ENCODE measurements at places on chromosomes 16 and 17.

DNA sequence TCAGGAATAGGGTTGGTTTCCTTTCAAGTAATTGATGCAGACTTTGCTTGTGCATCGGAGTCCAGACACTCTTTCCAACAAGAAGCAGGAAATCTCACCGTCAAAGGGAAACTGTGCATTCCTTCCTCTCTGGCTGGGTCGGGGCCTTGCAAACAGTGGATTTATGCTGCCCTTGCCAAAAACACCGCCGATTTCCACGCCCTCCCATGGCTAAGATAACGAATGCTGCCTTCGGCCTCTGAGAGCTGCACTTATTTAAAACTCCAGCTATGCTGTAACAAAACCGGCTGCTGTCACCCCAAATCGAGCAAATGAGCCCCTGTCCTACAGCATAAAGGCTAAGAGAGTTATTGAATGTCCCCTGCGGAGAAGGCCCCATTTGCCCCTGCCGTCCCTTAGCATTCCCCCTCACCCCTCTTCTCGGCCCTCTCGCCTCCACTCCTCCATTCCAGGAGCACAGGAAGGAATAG lies 275.5 kb upstream of the IRX5 start:
- no peak for DNase-seq

DNA sequence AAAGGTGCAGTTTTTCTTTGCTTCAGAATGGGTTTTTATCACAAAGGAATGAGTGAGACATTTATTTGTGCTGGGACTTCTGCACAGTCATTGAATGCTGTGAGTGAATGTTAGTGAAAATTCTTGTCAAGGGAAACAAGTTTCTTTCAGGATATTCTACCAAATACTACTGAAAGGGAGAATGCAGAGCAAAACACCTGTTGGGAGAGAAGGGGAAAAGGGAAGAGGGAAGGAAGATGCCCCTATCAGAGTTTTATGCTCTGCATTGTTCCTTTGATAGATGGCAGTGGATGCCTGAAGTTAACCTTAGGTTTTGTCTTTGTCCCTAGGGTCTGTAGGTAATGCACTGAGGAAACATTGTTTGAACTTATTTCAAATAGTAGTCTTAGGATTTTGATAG lies 3.1 kb downstream of the GGNBP2 start:
- no peak for DNase-seq

DNA sequence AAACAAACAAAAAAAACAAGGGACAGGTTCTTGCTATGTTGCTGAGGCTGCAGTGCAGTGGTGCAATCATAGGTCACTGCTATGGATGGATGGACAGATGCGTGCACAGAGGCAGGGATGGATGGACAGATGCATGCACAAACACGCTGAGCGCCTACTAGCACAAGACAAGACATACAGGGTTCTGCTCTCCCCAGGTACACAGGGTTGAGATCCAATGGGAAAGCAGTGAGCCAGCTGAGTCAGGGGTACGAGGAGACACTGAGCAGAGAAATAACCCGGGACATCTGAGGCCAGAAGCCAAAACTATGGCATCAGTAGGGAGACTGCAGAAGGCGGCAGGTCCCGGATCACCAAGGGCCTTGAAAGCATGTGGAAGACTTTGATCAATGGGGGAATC lies 6.2 kb downstream of the IL32 start:
- no peak for DNase-seq

DNA sequence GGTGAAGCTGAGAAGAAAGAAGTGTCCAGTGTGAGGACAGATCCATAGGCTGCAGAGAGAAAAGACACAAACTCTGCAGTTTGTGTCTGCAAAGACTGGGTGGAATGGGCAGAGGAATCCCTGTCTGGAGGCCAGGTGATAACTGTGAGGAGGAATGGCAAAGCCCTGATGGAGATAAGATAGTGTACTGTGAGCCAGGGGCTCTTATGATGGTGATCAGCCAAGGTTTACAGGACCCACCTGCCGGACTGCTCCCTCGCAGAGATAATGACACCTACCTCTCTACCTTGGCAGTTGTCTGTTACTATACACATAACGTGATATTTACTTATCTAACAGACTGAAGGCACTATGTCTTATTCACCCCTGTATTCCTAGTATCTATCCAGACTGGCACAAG lies 92.6 kb upstream of the ASIC2 start:
- no peak for DNase-seq

GRCh38 chr16:5393070-5393469 lies 295.5 kb upstream of the EEF2KMT start:
- no peak for DNase-seq

- no peak for DNase-seq
These were observed 183.9 kb downstream of the HAPSTR1 start for GRCh38 chr16:9275377-9275776.

DNA sequence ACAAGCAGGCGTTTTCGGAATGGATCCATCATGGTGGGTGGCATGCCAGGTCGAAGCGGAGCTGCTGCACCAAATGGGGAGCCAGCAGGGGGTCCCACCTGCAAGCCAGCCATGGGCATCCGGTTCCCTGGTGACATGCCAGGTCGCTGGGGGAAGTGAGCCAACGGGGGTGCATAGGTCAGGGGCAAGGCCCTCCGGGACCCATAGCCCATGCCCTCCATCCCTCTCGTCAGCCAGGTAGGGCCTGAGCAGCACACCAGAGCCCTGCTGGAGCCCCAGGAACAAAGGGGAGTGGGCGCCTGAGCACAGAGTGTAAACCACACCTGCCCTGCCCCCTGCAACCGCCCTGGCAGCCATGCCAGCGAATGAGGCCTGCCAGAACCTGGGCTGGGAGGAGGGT lies 5.0 kb downstream of the SMARCD2 start:
- no peak for DNase-seq

DNA sequence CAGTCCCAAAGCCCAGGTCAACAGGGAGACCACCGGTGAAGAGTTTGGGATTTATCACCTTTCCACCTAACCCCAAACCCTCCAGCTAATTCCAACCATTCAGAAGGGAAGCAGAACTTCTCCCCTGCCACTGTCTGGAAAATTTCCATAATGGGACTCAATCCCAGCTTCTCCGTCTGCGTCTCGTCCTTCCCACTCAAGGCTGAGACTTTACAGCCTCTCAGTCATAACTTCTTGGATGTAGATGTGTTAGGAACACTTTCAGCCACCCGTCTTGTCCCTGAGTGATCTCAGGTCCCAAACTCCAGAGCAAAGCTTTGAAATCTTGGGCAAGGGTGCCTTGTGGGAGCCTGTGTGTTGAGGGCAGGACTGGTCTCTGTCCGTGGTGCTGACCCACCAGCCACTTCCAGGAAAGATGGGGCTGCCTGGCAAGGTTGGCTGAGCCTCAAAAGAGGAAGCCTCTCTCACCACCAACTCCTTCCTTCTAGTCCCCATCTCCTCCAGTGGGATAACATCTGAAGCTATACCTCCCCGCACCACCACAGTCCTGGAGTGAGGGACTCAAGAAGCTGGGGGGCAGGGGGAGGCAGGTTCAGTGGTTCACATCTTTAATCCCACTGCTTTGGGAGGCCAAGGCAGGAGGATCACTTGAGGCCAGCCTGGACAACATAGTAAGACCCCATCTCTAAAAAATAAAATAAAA lies 9.3 kb downstream of the GAS2L2 start:
- no peak for DNase-seq

GRCh38 chr16:70472786-70473433 lies 18.5 kb downstream of the FCSK start:
- no peak for DNase-seq

GRCh38 chr17:49886036-49886435 lies 38.2 kb upstream of the TAC4 start:
- DNase-seq = no peak

GRCh38 chr17:51814521-51814920 lies 344.0 kb downstream of the CA10 start:
- DNase-seq = no peak

DNA sequence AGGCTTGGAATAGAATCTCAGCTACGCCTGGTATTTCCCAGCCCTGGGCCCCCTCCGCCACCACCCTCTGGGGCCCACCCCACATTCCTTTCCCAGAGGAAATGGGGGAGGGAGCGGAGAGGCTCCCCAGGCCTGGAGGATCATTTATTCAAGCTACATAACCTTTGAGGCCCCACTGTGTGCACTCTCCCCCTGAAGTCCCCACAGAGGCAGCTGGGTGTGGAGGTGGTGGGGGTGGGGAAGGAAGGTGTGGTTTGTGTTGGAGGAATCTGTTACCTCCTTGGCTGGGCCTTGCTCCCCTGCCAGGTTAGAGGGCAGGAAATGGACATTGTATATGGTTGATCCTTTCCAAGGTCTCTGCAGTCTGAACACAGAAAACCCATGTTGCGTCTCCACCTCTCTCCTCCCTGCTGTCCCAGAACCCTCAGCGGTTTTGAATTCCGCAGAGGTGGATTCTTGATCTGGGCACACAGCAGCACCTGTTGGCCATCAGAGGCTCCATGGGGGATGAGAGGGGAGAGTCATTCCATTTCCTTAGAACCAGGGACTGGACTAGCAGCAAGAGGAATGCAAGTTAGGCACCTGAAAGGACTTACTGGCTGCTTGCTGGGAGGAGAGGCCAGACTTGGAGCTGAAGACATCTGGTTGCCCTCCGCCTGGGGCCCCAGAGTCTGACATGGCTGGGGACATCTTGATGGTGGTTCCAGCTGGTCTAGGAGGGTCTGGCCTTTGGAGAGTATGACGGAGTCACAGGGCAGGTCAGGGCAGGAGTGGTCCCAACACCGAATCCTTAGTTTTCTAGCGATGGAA lies 23.0 kb downstream of the ARHGAP23 start:
- DNase-seq = no peak

- no peak for DNase-seq
These were observed 487 bp downstream of the C17orf67 start for GRCh38 chr17:56833057-56833808.
